ENCODE measurements at places on chromosomes 4 and X.

DNA sequence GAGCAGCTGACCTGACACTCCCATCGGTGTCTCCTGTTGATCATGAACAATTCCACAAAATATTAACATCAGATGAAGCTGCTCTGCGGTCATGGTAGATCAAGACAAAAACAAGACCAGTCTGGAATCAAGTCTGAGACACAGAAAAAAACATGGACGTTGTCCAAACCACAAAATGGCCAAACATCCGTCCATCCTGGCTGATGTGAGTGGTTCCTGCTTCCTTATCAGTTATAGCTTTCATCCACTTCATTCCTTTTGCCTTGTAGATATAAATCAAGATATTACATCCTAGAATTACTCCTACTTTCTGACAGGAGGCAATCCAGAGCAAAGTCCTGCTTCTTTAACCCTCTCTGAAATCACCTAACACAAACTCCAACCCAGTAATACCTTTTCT is 28.8 kb upstream of the PCSK1N start:
- peak; percentile 29 for DNase-seq

- DNase-seq, result no peak
Measured at GRCh38 chrX:40224658-40225057, 126.9 kb upstream of the BCOR start.

GRCh38 chr4:17310269-17310652 is 201.6 kb downstream of the QDPR start:
- no peak for DNase-seq

GRCh38 chr4:111991163-111991562 is 154.1 kb upstream of the FAM241A start:
- no peak for DNase-seq

- DNase-seq, result no peak
Measured at GRCh38 chr4:155545456-155545855, 121.2 kb upstream of the GUCY1A1 start.

DNA sequence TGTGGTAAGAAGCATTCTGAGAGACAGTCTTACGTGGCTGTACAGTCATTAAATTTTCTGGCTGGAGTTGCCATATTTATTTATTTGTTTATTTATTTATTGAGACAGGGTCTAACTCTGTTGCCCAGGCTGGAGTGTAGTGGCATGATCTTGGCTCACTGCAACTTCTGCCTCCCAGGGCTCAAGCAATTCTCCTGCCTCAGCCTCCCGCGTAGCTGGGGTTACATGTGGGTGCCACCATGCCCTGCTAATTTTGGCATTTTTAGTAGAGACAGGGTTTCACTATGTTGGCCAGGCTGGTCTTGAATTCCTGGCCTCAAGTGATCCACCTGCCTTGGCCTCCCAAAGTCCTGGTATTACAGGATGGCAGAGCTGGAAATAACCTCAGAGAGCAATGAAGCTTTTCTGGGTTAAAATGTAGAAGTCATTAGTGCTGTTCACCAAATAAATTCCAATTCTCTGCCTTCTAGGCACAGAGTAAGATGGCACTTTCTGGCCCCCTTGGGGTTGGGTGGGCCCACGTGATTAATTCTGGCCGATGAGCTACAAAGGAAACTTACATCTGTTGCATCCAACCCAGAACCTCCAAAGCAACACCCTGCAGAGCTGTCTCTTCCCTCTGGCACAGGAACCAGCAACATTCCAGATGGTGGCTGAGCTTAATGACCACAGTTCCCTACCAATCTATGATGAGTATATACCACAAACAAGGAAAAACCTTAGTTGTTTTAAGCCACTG is 4.5 kb downstream of the MRFAP1 start:
- DNase-seq, result no peak

- no peak for DNase-seq
Measured at GRCh38 chr4:127000846-127001245, 631.9 kb upstream of the INTU start.

GRCh38 chr4:41358647-41359421 is 102.1 kb downstream of the UCHL1 start:
- DNase-seq, result no peak

GRCh38 chr4:75007891-75008290 is 75.0 kb downstream of the PARM1 start:
- no peak for DNase-seq

DNA sequence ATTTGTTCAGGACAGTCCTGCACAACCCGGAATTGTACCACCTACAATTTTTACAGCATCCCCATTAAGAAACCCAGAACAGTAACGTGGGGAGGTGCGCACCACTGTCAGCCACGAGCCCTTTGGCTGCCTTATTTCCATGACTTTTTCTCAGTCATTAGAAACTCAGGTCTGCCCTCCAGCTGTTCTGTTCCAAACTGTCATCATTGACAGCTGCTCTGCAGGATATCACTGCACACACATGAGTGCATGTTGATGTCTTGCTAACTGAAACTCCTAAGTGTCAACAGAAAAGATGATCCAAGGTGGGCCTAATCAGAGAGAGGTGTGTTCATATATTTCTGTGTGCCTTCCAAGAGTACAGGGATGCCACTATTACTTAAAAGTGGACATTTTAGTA is 123.4 kb downstream of the PARM1 start:
- no peak for DNase-seq

- no peak for DNase-seq
Measured at GRCh38 chr4:4758681-4759080, 100.8 kb upstream of the MSX1 start.

- DNase-seq, result no peak
Measured at GRCh38 chrX:41033299-41033698, 51.9 kb upstream of the USP9X start.

DNA sequence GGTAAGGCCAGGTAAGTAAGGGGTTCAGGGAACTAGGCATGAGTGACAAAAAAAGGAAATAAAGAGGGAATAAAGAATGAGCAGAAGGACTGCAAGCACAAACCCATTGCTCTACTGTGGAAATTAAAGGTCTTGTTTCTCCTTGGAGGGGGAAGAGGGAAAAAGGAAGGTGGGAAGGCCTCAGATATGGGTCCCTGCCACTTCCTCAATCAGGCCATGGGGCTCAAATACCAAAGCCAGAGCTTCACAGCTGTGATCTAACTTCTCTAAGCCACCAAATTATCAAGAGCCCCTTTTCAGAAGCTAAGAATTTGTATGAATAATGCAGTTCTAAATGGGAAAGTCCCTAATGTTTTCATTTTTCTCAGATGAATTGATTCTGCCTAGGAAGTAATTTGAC is 4.7 kb downstream of the USP51 start:
- no peak for DNase-seq

- peak; percentile 76 for DNase-seq
Measured at GRCh38 chr4:74768857-74769525, 25.3 kb downstream of the BTC start.

- peak; percentile 51 for DNase-seq
Measured at GRCh38 chr4:128810331-128810870, 901 bp downstream of the JADE1 start.

Data from epithelial cell of esophagus (primary cell).